ENCODE measurements at places on chromosomes 1 and 21.

DNA sequence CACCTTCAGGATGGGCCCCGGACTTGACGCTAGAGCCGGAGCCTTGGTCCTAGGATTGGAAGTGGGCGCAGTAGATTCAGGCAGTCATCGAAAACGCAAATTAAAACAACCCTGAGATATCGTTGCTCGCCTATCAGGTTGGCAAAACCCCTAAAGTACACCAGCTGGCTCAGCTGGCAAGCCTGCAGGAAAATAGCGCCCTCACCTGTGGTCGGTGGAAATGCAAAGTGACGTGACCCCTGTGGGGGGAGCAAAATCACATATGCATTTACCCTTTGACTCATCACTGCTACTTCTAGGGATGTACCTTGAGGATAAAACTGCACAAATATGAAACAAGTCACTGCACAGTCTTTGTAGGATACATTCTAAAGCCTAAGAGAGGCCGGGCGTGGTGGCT is 170.3 kb upstream of the TMEM51 start:
- no peak for DNase-seq

- DNase-seq: peak; percentile 52
Measured at GRCh38 chr1:6041432-6042062, 4.1 kb upstream of the KCNAB2 start.

DNA sequence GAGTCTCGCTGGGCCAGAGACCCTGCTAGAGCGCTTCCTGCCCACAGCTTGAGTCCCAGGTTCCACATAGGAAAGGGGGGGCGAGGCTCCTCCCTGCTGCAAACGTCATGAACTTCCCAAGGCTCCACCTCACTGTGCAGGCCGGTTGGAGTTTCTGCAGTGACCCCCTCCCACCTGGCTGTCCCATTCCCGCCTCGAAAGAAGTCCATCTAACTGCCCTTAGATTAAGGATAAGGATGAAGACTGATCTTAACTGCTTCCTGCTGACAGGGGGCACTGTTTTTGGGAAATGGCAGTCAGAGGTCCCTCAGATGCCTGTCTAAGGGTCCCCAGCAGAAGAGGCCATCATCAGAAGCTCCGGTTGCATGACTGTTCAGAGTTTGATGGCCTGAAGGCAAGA is 62.7 kb downstream of the STUM start:
- no peak for DNase-seq

- DNase-seq: no peak
Measured at GRCh38 chr1:215001419-215002021, 81.0 kb upstream of the KCNK2 start.

DNA sequence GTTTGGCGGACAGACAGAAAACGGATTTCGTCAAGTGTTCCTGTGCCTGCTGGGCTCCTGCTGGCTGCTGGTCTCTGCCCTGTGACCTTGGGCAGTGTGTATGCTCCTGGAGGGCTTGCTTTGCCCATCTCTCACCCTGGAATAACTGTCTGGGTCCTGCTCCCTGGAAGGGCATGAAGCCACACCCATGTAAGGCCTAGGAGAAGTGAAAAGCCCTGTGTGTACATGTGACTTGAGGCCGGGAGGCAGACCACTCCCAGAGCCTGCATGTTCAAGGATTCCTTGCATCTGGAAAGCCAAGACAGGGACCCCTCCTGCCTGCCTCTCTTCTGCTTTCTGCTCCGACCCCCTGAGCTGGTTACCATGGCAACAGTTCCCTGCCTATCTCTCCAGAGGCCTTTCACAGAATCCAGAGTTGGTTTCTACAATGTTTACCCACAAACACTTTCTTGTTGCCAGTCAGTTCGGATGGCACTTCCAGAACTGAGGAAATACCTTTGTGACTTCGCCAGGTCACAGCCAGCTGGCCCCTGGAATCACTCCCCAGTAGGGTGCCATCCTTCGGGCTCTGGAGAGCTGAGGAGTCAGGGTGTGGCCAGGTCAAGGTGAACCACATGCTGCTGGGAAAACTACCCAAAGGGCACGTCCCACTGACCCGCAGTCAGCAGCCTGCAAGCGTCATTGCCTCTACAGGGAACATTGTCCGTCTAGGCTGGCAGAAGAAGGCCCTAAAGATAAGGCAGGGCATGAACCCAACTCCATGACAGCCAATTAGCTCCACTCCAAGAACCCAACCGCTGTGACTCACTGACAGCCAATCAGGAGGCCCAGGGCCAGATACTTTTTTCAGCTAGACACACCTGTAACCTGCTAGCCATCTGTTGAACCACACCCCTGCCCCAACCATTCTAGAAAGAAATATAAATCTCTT is 14.7 kb upstream of the GPR37L1 start:
- peak; percentile 78 for DNase-seq

DNA sequence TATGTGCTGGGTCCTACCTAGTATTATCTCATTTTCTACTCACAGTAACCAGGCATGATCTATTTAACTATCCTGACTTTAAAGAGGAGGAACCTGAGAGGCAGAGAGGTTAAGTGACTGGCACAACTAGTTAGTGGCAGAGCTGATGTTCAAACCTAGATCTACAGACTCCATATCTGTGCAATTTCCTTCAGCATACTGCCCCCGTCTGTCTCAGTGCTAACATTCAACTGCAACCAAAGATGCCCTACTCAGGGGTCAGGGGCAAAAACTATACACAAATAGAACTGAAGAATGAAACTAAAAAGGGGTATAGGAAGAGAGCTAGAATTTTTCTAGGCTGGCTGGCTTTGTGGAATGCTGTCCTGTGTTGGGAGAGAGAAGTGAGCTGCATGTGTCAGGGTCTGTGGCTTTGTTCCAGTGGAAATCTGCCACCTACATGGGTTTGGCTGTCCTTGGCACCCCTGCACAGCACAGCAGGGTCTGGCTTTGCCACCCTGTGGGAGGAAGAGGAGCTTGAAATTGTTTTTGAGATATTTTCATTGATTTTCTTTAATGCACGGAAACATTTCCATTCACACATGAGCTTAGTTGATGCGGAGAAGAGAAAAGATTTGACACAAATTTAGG is 368.5 kb downstream of the RPS6KC1 start:
- DNase-seq: no peak

- no peak for DNase-seq
Measured at GRCh38 chr21:42025376-42026081, 15.4 kb upstream of the ZBTB21 start.

DNA sequence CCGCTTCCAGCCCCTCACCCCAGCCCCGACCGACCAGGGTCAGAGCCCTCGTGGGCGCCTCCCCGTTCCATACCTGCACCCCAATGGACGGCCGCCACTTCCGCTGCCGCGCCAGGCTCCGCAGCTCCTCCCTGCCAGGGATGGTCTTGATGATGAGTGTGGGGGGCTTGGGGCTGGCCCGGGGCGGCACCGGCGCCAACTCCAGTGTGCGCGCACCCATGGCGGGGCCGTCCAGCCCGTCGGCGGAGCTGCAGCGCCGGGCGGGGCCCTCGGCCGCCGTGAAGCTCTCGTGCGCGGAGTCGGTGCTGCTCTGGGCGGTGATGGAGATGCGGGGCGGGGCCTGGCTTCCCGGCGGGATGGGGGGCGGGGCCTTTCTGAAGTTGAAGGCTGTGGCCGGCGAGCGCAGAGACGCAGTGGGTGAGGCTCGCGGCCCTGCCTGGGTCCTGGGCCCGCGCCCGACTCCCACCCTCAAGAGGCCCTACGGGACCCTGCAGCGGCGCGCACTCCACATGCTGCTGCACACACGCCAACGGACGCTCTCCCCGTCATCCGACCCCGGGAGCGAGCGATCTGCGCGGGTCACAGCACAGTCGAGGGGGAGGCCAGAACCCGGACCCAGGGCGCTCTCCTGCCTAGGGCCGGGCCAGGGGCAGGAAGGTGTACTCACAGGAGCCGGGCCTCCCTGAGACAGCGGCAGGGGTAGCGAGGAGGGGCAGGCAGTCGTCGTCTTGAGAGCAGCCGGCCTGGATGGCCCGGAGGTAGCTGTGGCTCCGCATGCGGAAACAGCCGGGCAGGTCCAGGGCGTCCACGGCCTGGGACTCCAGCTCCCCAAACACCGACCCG is 26.1 kb upstream of the SMIM12 start:
- no peak for DNase-seq

DNA sequence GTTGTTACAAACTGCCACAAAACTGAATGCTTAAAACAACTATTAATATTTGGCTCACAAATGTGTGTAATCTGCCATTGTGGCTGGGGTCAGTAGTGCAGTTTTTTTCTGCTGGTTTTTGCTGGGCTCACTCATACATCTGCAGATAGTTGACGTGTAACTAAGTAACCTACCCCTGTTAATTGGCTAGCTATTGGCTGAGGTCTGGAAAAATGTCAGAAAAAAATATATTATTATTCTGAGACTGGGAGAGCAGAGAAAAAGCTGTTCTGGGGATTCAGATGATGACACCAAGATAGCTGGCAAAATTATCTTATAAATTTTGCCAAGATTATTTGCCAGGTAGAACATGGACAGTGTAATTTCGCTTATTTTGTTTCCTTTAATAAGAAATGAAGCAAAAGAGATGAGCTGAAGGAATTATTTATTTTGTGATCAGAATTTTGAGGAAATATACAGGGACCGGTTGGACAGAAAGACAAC is 616.1 kb upstream of the ADAMTS5 start:
- no peak for DNase-seq

GRCh38 chr1:155481741-155482241 is 80.8 kb downstream of the ASH1L start:
- no peak for DNase-seq

DNA sequence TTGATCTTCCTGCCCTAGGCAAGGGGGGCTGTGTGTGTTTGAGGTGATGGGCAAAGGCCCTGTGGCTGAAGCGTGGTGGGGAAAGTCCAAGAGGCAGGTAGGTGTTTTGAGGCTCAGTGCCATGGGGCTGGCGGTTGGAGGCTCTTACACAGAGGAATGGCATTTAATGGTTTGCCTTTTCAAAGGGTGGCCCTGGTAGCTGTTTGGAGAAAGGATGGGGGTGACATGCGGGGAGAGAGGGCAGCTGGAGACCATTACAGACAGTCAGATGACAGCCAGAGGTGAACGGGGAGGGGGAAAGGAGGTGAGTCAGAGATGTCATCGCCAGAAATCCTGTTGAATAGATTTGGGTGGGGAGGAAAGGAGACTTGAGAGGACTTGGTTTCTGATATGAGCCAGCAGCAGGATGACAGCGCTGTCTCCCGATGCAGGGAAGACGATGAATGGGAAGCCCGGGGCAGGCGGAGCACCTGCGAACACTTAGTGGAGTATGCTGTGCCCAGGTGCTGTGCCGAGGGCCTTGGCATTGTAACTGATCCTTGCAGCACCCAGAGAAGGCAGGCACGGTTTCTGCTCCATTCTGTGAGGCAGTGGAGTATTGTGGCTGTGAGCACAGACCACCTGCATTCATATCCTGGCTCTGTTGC is 56.3 kb downstream of the MAN1C1 start:
- no peak for DNase-seq

DNA sequence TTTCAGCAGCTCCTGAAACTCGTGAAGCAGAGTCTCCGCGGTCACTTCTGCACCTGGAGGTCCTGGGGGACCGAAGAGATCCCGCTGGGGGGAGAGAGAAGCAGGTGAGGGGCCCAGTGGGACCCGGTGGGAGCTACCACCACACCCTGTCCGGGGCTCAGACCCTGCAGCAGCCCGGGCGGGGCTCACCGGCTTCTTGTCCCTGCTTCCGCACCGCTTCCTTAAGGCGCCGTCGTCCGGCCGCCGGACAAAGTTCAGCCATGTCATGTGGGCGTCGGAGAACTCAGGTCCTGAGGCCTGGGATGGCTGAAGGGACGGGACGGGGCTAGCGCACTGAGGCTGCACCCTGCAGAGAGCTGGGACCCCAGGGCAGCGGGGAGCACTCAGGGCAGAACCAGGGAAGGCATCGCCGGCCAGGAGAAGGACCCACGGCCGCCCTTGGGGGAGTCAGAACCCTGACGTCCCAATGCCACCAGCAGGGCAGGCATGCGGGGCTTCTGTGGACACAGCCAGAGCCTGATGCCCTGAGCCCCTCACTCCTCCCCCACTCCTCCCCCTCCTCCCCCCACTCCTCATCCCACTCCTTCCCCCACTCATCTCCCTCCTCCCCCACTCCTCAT is 2.2 kb downstream of the C1QTNF12 start:
- DNase-seq: no peak

DNA sequence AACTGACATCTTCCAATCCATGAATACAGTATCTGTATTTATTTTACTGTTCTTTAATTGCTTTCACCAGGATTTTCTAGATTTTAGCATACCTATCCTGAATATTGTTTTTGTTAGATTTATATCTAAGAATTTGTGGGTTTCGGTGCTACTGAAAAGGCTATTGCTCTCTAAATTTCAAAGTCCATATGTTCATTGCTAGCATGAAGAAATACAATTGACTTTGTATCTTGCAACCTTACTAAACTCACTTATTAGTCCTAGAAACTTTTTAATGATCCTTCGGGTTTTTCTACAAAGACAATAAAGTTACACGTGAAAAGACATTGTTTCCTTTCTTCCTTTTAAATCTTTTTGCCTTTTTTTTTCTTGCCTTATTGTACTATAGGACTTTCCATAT is 12.9 kb upstream of the HIVEP3 start:
- no peak for DNase-seq

GRCh38 chr1:235049217-235049616 is 79.4 kb downstream of the TOMM20 start:
- no peak for DNase-seq

DNA sequence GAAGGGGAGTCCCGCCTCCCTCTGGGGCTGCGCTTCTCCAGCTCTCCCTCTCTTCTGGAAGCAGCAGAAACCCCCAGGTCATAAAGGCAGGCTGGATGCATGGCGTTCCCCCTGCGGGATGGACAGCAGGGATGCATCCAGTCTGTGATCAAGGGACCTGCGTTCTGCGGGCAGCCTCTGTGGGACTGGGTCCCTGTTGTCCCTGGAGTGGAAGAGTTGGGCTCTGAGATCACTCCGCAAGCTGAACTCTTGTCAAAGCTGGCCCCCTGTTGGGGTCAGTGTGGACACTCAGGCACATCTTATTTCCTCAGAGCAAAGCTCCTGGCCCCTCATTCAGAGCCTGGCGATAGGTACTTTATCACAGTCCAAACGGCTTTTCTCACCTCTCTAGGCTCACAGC is 341.2 kb downstream of the PTPRU start:
- no peak for DNase-seq

- DNase-seq: no peak
Measured at GRCh38 chr1:26877326-26877725, 12.8 kb downstream of the GPN2 start.

DNA sequence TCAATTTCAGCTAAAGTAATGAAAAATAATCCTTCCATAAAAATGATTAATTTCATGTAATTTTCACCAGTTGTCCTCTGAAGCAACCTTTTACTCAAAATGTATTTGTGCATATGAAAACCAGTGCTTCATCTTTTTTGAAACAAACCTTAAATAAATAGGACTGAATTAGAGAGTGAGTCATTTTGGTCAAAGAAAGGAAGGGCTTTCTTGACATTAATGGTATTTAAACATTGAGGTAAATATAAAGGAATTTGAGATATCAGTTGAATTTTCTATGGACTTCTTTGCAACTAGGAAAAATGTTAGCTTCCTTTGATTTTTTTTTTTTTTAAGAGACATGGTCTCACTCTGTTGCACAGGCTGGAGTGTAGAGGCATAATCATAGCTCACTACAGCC is 38.7 kb downstream of the SNX7 start:
- no peak for DNase-seq

- DNase-seq: no peak
Measured at GRCh38 chr1:12157366-12158231, 9.2 kb upstream of the TNFRSF1B start.

Measured in NCI-H510A treated with DMSO at 0.1 percent for 48 hours (cell line).